NCI-H187 treated with DMSO at 0.1 percent for 48 hours (cell line): ENCODE measurements at places on chromosomes 3 and 15.

- DNase-seq: no peak
Observed at GRCh38 chr3:189833996-189834395, 202.8 kb downstream of the TP63 start.

GRCh38 chr3:150147776-150148175 lies 177.1 kb upstream of the PFN2 start:
- DNase-seq: no peak

GRCh38 chr3:61612211-61613194 lies 51.1 kb downstream of the PTPRG start:
- DNase-seq: no peak

DNA sequence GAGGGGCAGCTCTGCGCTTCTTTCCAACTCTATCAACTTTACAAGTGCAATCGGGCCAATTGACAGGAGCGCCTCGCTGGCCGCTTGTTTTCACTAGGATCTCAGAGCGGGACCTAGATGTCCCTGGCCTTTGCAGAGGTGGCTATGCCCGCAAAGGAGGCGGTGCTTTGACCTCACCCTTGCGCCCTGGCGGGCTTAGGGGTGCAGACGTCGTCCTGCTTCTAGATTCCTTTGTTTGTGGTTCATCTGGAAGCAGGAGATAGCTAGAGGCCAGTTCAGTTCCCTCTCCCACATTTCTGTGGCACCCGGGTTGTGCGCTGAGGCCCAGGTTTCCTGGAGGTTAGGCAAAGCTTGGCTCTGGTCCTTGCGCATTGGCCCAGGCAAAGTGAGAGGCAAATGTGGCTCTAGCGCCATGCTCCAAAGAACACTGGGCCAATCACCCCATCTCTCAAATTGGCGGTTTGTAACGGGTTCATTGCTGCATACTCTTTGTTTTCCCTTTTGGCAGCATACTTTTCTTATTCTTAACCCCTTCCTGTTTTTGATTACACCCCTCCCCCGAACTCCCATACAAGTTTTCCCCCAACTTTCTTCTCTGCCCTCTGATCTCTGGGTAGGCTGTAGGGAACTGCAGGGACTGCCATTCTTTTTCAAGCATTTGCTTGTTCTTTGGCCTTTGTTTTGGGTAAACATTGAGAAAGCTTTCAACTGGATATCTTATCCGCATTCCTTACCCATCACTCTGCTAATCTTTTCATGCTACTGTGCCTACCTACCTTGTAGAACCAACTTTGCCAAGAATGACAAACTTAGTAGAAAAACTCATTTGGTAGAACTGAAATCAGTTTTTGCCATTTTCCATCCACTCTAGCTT lies 1.4 kb downstream of the PPM1L start:
- DNase-seq: no peak

DNA sequence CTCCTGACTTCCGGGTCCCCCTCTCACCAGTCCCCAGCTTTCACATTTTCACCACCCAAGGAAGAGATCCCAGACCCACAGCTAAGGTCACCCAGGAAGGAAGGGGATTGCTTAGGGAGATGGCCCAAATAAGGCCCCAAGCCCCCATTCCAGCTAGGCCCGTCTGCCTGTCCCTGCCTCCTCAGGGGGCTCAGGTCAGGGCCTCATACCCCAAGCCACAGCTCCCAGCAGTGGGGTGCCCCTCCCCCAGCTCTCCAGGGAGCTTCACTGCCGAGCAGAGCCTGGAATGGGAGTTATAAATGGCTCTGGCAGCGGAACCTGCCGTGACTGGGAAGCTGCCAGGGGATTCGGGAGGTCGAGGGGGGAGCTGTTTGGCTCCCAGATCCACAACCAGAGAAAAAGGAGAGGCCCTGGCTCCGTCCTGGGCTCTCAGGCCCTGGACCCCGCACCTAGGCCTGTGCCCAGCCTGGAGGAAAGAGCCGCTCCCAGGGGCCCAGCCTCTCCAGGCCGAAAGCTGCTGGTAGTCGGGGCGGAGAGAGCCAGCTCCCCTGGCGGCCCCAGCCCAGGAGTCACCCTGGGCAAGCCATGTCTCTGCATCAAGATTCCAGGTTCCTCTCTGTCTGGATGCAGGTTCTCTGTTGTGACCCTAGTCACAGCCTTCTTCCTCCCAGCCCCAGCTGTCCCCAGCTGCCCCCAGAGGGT lies 550 bp downstream of the CCDC9B start:
- DNase-seq: no peak

DNA sequence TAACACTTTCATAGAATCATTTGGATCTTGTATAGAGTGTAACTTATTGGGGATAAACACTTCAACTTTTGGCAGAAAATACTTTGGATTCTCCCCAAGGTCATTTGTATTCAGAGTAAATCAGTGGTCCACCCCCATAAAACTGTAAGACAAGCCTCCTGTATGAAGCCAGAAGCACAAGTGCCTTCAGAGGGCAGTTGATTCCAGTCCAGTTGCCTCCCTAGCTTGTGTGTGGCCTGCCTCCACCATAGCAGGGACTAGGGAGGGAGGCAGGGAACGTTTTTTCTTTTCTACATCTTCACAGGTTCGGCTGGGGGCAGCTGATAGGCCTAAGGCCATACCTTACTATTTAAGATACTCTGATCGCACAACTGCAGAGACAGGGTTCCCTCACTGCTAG lies 11.6 kb downstream of the GORASP1 start:
- DNase-seq: no peak

- no peak for DNase-seq
Observed at GRCh38 chr3:172033396-172033795, 6.0 kb upstream of the FNDC3B start.

DNA sequence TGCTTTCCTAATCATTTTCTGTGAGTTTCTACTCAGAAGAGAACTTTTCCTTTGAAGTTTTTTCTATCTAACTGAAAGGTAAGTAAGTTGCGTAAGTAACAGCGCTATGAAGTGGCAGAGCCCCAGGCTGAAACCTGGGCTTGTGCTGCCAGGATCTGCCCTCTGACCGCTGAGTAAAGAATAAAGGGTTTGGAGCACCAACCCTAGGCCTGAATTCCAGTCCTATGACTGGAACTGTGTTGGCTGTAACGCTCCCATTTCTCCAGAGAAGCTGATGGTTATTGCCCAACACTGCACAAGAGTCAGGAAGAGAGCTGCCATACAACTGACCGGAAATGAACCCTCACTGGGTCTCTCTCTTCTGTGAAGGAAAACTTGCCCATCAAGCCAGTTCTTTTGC lies 87.0 kb downstream of the FOXB1 start:
- no peak for DNase-seq

GRCh38 chr3:36700537-36701248 lies 63.7 kb downstream of the DCLK3 start:
- DNase-seq: peak; percentile 1

GRCh38 chr3:129979905-129980304 lies 5.4 kb downstream of the TRH start:
- DNase-seq: no peak

DNA sequence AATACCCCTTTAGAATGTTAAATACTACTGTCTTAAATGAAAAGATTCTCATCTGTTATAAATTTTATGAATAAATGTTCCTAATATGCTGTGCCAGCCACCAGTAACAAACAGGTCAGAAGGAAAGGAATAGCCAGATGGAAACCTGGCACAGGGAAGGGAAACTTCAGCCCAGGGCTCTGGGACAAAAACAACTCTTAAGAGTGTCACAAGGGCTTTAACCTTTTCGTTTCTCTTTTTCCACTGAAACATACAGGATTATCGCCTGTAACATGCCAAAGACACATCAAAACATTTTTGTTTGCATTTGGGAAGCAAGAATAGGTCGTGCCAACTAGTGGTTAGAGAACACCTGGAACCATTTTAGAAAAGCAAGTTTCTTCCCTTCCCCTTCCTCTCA lies 109.0 kb upstream of the NEDD4 start:
- DNase-seq: no peak

- DNase-seq: no peak
Observed at GRCh38 chr15:88274553-88275460, 18.3 kb upstream of the NTRK3 start.

GRCh38 chr15:42826251-42826890 lies 89.4 kb upstream of the CDAN1 start:
- DNase-seq: no peak

DNA sequence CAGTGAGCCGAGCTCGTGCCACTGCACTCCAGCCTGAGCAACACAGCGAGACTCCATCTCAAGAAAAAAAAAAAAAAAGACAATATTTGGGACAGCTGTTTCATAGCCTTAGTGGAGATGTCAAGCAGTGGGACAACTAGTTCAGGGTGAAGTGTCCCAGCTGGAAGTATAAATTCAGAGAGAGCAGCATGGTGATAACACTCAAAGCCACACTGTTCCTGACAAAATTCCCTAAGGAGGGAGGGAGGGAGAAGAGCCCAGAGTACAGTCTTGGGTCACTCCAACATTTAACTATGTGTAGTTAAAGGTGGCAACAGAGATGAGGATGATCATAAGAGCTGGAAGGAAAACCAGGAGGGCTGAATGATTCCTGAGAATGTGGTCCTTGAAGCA lies 21.1 kb upstream of the IP6K2 start:
- DNase-seq: no peak

- no peak for DNase-seq
Observed at GRCh38 chr15:25877681-25878080, 14.6 kb upstream of the ATP10A start.

- no peak for DNase-seq
Observed at GRCh38 chr3:144381607-144382006, 410.0 kb downstream of the DIPK2A start.

- no peak for DNase-seq
Observed at GRCh38 chr3:53255423-53255774, 423 bp downstream of the TKT start.

- no peak for DNase-seq
Observed at GRCh38 chr3:64270142-64270865, 45.0 kb upstream of the PRICKLE2 start.

GRCh38 chr3:43735618-43736017 lies 44.9 kb downstream of the ABHD5 start:
- no peak for DNase-seq

GRCh38 chr3:27729325-27729724 lies 7.2 kb upstream of the EOMES start:
- no peak for DNase-seq

GRCh38 chr15:65401611-65402240 lies 21.0 kb downstream of the IGDCC4 start:
- DNase-seq: no peak

DNA sequence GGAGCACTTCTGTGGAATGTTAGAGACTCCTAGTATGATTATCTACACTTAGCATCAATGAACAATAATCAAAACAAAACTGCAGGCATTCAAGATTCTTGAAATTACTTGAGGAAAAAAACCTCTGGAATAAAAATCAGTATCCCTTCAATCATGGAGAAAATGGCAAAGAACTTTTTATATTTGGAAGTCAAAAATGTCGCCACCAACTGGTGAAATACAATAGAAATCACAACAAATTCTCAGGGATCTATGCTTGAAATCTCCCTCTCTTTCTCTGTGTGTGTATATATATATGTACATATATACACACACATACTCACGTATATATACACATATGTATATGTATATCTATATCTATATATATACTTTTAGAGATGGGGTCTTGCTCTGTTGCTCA lies 378.9 kb upstream of the ALCAM start:
- no peak for DNase-seq

DNA sequence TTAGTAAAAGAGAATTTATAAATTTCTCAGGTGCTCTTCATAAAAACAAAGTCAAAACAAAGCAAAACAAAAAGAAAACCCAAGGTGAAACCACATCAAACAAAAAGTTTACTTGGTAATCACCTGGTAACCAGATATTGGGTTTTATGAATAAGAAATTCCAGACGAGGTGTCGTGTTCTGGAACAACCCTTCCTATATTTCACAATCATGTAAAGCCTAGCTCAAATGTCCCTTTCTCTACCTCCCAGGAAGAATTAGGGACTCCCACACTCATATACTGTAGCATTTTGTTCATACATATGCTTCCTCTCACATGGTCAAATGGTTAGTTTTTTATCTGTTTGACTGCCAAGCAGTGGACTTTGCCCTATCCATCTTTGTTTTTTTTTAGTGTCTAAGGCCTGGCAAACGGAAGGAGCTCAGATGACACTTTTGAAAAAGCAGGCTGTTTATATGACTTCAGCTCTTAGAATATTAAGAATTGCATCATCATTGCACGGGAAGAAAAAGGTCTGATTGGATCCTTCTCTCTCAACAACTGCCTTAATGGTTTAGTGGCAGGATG lies 326.7 kb upstream of the TBL1XR1 start:
- DNase-seq: no peak

- no peak for DNase-seq
Observed at GRCh38 chr3:113035387-113035982, 44.7 kb downstream of the GTPBP8 start.

DNA sequence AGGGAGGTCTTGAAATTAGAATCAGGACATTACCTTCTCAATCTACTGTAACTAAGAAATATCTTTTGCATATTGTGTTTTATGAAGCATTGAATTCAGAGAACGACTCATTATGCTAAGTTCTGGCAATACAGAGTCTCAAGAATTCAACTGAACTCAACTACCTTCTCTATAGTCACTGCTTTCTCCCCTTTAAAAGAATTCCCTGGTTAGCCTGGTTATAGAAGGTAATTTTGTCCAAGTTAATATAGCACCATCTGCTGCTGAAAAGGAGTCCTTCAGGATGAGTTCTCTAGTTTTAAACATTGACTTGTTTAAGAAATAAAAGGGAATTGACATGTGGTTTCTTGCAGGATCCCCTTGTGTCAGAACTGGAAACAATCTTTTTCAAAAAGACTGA lies 60.2 kb downstream of the IL16 start:
- no peak for DNase-seq

DNA sequence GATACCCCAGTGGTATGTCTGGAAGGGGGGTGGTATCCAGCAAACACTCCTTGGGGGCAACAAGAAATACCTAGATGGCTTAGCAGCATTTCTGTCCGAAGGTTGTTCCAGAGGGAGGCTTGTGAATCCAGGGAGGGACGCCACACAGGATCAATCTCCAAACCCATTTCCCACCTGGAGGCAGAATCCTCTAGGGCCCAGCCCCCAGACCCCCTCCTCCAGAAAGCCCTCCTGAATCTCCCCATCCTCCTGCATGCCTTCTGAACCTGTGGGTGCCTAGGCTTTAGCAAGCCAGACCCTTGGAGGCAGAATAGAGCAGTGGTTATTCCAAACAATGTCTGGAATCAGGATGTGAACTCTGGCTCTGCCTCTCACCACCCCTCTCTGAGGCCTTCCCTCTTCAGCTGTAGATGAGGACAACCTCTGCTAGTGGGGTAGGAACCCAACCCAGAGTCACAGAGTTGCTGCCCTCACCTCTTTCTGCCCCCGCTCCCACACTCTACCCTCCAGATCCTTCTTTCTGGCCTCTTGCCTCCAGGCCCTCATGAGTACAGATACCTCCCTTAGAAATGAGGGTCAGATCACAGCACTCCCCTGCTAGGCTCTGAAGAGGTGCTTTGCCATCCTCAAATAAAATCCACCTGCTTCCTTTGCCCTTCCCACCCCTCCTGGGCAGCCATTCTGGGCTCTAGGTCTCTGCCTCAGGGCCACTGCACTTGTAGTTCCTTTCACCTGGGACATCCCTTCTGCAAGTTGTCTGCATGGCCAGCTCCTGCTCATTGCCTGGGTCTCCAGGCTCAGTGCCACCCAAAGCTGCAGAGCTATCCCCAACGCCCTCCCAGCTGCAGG lies 8.1 kb downstream of the CISH start:
- DNase-seq: no peak

- DNase-seq: no peak
Observed at GRCh38 chr15:48582452-48583247, 62.9 kb downstream of the FBN1 start.
